Coronary artery (tissue), 2 donors: ENCODE measurements at places on chromosomes 7 and 10.
A peak's percentile ranks its signal among the peaks of the same experiment; 100 is the strongest.

DNA sequence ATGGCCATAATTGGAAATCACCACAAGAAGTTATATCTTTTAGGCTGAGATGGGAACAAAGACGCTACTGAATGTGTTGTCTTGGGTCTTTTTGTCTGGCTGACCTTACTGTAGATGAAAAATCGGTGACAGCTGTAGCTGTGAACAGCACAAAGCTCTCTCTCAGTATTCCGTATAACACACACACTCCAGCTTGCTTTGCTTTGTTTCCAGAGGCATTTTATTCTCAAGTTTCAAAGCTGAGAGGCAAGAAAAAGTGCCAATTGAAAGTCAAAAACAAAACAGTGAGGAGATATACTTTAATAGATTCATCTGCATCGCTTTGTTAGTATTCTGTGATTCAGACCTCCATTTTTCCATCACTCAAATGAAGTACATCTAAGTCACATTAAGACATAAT is 39.6 kb upstream of the CABCOCO1 start:
- DNase-seq, result no peak

DNA sequence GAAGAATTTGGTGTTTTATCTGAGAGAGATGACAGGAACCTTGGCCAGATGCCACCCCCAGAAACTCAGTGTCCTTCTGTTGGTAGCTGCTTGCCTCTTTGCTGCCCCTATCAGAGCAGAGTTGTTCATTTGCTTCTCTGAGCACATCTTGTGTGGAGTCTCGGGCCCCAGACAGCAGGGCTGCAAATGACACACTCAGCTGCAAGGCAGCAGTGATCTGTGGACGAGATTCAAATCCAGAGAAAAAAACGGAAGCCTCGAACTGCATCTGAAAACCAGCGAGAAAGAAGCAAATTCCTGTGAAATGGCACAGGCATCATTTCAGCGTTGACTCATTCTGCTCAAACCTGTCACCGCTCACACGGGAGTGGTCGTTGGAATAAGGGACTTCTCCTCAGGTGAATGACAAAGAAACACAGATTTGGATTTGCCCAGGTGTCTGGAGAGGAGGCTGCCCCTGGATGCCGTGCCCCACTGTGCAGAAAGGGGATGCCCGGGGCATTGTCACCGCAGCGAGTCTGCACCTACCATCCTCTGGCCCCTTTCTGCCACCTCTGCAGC is 144.7 kb downstream of the PFKFB3 start:
- no peak for DNase-seq

- DNase-seq, result peak; percentile 80
These were observed 159.8 kb downstream of the PIP4K2A start for GRCh38 chr10:22554461-22555182.

DNA sequence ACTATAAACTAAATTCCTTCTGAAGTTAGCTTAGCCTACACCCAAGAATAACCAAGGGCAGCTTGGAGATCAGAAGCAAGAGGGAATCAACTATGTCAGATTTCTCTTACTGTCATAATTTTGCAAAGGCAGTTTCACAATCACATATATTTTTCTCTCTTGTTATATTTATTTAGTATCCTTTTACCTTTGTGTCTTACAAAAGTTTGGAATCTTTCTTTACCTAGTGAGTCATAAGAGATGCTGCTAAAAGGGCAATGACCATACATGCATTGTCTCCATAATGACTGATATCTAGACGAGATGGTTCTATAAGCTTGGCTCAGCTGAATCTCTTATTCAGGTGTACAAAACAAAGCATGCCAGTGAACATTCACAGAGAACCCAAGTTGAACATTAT is 61.1 kb downstream of the PPP1R17 start:
- no peak for DNase-seq

DNA sequence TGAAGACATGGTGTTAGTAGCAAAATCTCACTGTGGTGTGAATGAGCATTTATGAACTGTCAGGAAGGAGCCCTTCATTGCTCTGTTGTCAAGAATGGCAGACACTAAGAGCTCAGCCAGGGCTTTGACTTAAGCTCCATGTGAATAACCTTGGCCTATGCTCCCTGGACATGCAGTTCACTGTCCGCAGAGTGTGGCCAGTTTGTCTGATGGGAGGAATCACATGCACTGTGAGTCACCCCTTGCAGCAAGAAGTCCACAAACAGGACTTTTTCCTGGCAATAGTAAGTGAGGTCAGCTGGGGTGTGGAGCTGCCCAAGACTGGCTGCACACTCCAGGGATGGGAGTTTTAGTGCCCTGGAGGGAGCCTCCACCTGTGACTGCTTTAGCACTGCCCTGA is 49.5 kb downstream of the ZNF37A start:
- no peak for DNase-seq

- DNase-seq, result no peak
These were observed 17.5 kb upstream of the NOM1 start for GRCh38 chr7:156932006-156932405.

GRCh38 chr10:125141860-125142484 is 18.4 kb downstream of the CTBP2 start:
- DNase-seq, result no peak

- no peak for DNase-seq
These were observed 756.0 kb downstream of the KCNMA1 start for GRCh38 chr10:76881477-76882220.

DNA sequence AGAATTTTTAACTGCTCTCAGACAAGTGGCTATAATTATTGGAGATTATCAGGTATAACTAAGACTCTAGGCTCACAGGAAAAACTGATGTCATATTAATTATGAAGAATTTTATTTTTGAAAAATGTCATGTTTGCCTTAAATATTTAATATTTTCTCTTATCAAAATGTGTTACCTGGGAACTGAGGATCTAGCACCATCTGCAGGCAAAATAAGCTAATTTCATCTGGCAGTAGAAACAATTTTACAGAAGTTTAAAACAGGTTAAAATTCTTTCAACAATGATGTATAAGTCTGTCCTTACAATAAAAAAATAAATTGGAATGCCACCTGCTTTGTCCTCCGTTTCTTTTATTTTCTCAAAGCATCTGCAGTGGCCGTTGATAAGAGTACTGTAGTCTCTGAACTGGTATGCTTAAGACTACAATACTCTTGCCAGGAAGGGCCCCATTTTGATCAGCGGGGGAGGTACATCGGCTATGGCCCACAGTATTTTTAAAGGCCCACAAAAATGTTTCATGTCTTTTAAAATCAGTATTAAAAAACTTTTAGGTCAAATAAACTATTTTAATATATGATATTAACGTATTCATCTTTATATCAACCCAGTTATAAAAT is 81.3 kb downstream of the VWDE start:
- DNase-seq, result no peak

DNA sequence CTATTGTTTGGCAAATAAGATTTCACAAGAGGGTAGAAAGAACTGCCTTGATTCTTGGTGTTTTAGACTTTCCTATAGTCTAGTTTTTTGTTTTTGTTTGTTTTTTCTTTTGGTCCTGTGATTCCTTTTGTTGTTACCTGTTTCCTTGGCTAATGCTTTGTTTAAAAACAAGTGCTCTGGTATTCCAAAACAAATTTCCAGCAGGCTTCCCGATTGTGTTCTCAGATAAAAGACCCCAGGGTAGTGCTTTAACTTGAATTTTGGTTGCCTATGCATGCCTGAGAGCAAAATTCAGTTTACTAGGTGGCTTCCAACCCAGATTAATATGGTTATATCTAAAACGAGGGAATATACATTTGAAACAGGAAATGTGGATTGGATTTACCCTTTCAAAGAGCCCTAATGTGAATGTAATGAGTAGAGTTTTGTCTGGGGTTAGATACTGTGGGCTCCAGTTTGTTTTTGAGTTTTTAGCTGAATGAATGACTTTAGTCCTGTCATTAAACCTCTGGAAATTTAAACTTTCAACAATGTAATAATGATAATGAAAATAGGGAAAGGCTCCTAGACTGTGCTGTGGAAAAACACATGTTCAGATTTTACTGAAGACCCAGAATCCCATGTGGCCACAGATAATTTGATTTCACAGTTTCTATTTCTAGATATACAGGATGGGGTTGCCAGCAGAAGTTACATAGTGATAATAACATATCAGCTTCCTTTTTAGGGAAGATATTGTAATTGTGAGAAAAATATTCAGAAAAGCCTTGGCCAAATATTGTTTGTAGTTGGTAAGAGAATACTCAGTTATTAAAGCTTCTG is 23.9 kb downstream of the AUTS2 start:
- DNase-seq, result no peak

DNA sequence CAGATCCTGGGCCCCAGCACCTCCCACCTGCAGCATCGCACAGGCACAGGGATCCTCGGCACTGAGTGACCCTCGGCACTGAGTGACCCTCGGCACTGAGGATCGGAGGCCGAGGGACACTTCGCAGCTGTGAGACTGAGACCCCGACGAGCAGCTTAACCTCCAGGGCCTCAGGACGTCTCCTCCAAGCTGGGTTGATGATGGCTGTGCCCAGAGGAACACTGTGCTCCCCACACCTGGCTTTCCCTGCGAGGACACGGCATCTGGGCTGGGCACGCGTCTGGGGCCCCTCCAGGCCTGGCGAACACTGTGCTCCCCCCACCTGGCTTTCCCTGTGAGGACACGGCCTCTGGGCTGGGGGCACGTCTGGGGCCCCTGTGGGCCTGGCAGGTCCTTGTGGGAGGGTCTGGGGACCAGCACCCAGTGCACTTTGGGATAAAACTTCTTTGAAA is 158.3 kb upstream of the PPP2R2D start:
- peak; percentile 56 for DNase-seq

- DNase-seq, result no peak
These were observed 701 bp upstream of the GBX1 start for GRCh38 chr7:151168003-151168786.

DNA sequence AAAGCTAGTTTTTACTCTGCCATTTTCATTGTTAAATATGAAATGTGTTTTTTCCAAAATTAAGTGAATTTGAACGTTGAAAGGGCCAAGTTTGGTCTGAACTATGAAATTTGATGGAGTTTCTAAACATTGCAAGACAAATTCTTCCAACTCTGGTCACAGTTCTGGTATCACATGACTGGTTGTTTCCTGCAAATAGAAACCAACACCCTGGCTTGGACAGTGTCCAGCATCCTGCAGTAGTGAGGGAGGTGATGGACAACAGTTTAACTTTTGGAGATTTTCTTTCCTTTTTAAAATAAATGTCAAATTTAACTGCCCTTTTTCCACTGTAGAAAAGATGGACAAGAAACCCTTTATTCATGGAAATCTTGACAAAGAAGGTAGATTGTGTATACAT is 54.8 kb upstream of the AGBL3 start:
- no peak for DNase-seq

GRCh38 chr7:92680442-92680841 is 90.3 kb upstream of the FAM133B start:
- DNase-seq, result no peak

GRCh38 chr7:100488333-100489095 is 4.8 kb downstream of the NYAP1 start:
- DNase-seq, result no peak

- no peak for DNase-seq
These were observed 173.9 kb upstream of the SP4 start for GRCh38 chr7:21253740-21254687.

GRCh38 chr10:73653701-73654100 is 2.1 kb downstream of the SYNPO2L start:
- DNase-seq, result no peak

- DNase-seq, result no peak
These were observed 61.2 kb downstream of the TNRC18 start for GRCh38 chr7:5362466-5362865.

- no peak for DNase-seq
These were observed 32.0 kb downstream of the NPVF start for GRCh38 chr7:25196132-25196896.

- no peak for DNase-seq
These were observed 279.3 kb downstream of the SKAP2 start for GRCh38 chr7:26584987-26585665.

GRCh38 chr10:12639996-12640944 is 290.9 kb downstream of the CAMK1D start:
- no peak for DNase-seq

DNA sequence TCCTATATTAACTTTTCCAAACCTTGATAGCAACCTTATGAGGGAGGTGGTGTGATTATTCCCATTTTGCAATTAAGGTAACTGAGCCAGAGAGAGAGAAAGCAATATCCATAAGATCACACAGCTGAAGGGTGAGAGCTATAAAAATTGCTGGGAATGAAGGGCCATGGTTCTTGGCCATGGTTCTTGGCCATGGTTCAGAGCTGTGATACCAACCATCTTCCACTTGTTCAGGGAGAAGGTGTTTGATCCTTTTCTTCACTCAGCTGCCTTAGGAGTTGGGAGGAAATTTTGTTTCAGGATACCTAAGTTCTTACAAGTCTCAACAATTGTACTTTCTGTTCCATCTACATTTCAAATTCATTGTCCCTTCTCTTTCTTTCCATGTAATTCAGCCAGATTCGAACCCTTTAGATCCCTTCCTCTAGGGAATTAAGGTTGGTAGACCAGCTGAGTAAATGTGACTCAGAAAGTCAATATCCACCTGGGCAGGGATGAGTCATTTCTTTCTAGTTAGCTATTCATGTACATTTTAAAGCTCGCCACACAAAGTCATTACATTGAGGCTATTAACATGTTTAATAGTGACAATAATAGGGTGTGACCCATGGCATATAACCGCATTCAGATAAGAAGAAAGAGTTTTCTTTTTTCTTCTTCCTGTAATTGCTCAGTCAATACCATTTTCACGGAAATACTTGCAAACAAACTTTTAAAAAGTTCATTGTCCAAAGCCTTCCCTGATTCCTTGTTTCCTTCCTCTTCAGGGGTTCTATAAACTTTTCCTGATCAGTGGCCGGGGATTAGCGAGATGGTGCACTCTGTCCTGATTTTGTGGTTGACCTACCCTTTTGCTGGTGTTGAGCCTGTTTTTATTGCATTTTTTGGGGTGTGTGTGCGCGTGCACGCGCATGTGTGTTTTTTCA is 143.4 kb downstream of the TCF7L2 start:
- peak; percentile 45 for DNase-seq

DNA sequence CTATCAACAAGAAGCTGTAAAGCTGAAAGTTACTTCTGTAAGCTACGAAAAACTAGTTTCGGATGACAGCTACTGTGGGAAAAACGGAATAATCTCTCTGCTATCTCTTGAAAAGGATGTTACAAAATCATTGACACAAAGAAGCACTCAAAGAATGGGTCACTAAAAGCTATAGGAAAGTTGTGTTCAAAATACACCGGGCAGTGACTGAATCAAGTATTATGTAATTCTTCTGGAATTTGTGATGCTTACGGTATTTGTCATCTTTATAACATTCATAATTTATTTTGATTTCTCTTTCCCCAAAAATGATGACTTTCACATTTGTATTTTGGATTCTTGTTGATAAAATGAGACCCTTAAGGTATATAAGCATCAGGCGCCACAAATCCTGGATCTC is 112.1 kb upstream of the KLF6 start:
- DNase-seq, result no peak
